ENCODE measurements at places on chromosomes 6 and 20.

DNA sequence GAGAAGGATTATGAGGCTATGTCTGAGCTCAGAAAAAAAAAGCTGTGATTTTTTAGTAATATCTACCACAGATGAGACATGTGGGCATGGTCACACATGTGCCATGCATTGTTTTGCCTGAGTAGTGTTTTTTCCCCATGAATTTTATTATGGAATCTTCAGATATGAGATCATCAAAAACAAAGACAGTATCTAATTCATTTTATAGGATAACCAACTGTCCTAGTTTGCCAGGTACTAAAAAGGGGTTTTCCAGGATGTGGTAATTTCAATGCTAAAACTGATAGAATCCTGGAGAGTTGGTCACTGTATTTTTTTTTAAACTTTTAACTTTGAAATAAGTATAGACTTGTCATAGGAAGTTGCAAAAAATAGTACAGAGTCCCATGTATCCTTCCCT lies 127.4 kb upstream of the MAP3K7 start:
- DNase-seq, result no peak

- no peak for DNase-seq
Measured at GRCh38 chr6:133428295-133428694, 187.1 kb downstream of the EYA4 start.

DNA sequence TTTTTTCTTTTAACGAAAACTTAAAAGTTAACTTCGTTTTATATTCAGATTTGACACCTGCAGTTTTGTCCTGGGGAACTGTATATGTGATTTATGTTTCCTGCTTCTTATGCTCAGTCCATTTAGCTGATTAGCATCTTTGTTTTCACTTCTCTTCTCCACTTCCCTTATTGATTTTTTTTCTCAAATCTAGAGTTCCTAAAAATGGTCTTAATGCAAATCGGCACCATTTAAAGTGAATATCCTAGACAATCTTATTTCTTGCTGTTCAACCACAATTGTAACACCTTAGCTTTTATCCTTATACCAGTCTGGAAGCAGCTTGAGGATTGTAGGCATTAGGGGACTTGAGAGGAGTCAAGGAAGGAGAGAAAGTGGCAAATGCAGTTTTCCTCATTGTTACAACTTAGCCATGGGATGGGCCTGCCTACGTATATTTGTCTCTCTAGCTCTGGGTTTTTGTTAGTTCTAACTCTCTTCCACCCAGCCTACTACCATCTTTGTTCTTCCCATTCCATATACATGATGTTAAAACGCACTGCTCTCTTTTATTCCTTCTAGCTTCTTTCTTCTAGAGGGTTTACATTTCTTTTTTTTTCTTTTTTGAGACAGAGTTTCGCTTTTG lies 8.5 kb downstream of the QRSL1 start:
- no peak for DNase-seq

DNA sequence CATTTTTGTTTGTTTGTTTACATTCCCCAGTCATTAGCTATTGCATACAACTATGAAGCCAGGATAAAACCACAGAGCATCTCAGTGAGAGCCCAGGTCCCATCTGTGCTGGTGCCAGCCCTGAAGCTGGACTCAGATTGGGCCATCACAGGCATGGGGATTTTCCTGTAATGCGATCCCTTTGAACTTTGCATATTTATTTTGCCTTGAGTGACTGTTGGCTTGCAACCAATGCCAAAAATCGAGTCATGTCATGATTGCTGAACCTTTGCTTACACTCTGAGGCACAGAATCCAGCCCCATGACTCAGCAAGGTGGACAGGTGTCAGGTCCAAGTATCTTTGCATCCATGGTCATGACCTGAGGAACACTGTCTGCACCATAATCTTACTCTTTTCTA lies 46.2 kb upstream of the GGTLC1 start:
- no peak for DNase-seq

DNA sequence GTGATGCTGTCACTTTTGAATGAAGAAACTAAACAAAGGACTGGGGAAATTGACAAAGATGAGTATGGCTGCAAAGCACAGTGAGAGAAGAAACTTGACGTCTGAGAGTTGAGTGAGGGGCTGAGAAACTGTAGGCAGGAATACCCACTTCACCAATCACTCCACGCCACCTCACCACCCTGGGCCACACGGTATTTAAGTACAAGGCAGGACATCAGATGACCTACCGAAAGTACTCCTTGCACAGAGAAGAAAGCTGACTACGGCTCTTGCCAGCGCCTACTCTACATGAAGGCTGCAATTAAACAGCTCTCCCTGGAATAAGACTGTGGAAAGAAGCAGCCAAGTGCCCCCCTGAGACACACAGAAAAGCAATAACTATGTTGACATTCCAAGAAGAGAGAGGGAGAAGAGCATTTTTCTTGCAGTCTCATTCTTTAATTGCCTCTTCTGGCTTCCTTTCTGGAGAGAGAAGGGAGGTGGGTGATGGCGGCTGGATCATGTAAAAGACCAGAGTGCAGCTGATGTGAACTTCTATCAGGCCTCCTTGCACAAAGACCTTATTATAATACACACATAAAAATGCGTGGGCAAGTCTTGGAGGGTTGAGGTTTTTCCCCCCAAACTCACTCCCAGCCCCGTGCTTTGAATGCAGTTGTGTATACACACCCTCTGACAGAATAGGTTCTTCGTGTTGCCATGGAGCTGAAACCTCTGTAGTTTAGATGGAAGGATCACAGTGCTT lies 44.6 kb downstream of the HIVEP2 start:
- no peak for DNase-seq

GRCh38 chr20:38617011-38617829 lies 15.6 kb downstream of the ARHGAP40 start:
- peak; percentile 29 for DNase-seq

GRCh38 chr6:108145639-108146038 lies 20.2 kb upstream of the NR2E1 start:
- DNase-seq, result no peak
